Pancreas (tissue), 10 donors: ENCODE measurements at places on chromosomes 7 and 10. TPM values are rescaled to one million over a fixed set of nuclear protein-coding genes. Genes with fewer than 3 reads are reported as not detected.

- no peak overlapping the region for H3K4me3 ChIP-seq
- H3K4me1 ChIP-seq: peaks cover 8% of the 10 kb centered on the region
- H3K27me3 ChIP-seq: no peaks in the 10 kb centered on the region
These were observed 17.7 kb upstream of the GTPBP4 start for GRCh38 chr10:970311-971149.

DNA sequence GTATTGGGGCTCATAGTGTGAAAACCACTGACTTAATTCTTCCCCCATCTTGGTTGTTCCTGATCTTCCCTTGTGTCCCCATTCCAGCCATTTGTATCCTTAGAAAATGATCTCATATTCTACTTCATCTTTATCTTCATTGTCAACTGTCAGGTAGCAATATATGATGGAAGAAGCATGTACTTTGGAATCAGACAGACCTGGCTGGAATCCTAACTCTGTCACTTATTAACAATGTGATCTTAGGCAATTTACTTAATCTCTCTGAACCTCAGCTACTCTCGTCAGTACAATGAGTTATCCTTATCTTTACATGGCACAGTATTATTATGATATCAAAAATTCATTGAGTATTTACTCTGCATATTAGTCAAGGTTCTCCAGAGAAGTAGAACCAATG lies 10.1 kb downstream of the CFTR start:
- no peaks in the 10 kb centered on the region for H3K27me3 ChIP-seq
- H3K4me1 ChIP-seq: no peaks in the 10 kb centered on the region
- peaks cover 8% of the 10 kb centered on the region for H3K36me3 ChIP-seq
- no peak for DNase-seq
- no peak overlapping the region for H3K4me3 ChIP-seq

- no peak for DNase-seq
- no peaks in the 10 kb centered on the region for H3K36me3 ChIP-seq
- H3K4me1 ChIP-seq: peaks cover 3% of the 10 kb centered on the region
- peak within 1 kb of the TSS; percentile 18 for H3K4me3 ChIP-seq
- no peak within 1 kb of the TSS for H3K27ac ChIP-seq
These were observed at the start of gene MOGAT3 for GRCh38 chr7:101200862-101201599. MOGAT3 (minus strand) TSS chr7:101201036; CDS start chr7:101200854, 182 bp downstream.

- no peaks in the 10 kb centered on the region for H3K4me1 ChIP-seq
- no peak for DNase-seq
- no peaks in the 10 kb centered on the region for H3K36me3 ChIP-seq
- no peak overlapping the region for H3K4me3 ChIP-seq
- no peak overlapping the region for H3K27ac ChIP-seq
- H3K27me3 ChIP-seq: no peaks in the 10 kb centered on the region
These were observed 39.9 kb upstream of the ZNF107 start for GRCh38 chr7:64626083-64626469.

DNA sequence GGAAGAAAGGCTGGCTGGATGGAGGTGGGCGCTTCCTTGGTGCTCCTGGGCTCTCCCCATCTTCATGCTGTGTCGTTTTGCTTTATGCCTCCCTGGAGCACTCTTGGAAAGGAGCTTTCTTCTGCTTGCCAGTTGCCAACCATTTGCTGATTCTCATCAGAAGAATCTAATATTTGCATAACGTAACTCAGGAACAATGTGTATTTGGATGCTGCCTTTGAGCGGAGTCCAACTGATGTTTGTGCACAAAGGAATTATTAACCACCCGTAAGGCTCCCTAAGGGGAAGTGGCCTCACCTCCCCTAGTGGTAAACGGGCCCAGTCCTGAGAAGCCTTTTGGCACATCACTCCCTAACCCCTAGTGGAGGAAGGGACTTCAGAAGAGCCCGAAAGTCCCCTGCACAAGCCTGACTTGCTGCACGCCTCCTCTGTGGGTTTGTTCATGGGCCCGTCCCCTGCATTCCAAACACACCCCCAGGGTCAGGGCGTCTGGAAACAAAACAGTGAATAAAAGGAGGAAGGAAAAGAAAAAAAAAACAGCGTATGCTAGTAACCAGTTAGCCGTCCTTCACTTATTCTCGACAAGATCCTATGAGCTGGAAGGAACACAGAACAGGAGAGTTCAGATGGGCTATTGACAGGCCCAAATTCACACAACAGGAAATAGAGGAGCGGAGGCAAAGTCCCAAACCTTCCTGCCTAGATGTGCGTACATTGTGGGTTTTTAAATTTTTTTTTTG lies 602.2 kb downstream of the LRMDA start:
- H3K27ac ChIP-seq: no peak overlapping the region
- no peak overlapping the region for H3K4me3 ChIP-seq
- no peak for DNase-seq
- H3K4me1 ChIP-seq: no peaks in the 10 kb centered on the region
- H3K27me3 ChIP-seq: no peaks in the 10 kb centered on the region
- H3K36me3 ChIP-seq: no peaks in the 10 kb centered on the region

- no peak for DNase-seq
- H3K27me3 ChIP-seq: no peaks in the 10 kb centered on the region
- H3K36me3 ChIP-seq: no peaks in the 10 kb centered on the region
- no peaks in the 10 kb centered on the region for H3K4me1 ChIP-seq
- no peak overlapping the region for H3K4me3 ChIP-seq
These were observed 28.0 kb downstream of the TMEM120A start for GRCh38 chr7:75966190-75966961.

GRCh38 chr10:95536894-95537541 lies 24.2 kb downstream of the SORBS1 start:
- H3K4me1 ChIP-seq: peaks cover 2% of the 10 kb centered on the region
- H3K27ac ChIP-seq: no peak overlapping the region
- no peak for DNase-seq
- no peaks in the 10 kb centered on the region for H3K36me3 ChIP-seq
- H3K4me3 ChIP-seq: no peak overlapping the region

GRCh38 chr10:72846238-72846637 lies 47.3 kb upstream of the OIT3 start:
- H3K27ac ChIP-seq: no peak overlapping the region
- no peaks in the 10 kb centered on the region for H3K36me3 ChIP-seq
- H3K4me1 ChIP-seq: no peaks in the 10 kb centered on the region
- H3K4me3 ChIP-seq: no peak overlapping the region
- no peaks in the 10 kb centered on the region for H3K27me3 ChIP-seq

The ZP3 gene
- total RNA-seq: 3.8 TPM

The PRRT4 gene
- not detected for total RNA-seq

The TMEM178B gene
- 2.9 TPM for total RNA-seq

The LEP gene
- total RNA-seq: 0.08 TPM

The FAM25C gene
- total RNA-seq: not detected

The ERVW-1 gene
- total RNA-seq: not detected

The SFTPA2 gene
- 11.6 TPM for total RNA-seq

The FOXP2 gene
- 10.5 TPM for total RNA-seq

The NPSR1 gene
- total RNA-seq: not detected

The CFAP58 gene
- total RNA-seq: not detected
